ENCODE measurements at places on chromosomes 11 and 22.

DNA sequence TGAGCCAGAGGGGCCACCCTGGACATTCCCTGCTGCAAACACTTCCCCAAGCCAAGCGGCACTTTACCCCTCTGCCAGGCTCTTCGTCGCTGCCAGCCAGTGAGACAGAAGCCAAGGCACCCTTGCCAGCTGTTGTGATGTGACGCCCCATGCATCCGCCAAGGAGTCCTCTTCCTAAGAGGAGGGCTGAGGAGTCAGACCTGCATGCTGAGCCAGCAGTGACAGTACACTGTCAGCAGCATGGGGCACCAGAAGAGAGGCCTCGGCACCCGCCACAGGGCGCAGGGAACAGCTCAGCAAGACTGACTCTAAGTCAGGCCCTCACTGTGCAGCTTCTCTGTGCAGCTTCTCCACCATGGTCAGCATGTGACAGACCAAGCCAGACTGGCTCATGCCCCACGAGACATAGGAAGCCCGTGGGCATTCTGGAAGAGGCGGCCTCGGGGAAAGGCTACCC lies 26.4 kb downstream of the VPS37C start:
- no peak for DNase-seq

DNA sequence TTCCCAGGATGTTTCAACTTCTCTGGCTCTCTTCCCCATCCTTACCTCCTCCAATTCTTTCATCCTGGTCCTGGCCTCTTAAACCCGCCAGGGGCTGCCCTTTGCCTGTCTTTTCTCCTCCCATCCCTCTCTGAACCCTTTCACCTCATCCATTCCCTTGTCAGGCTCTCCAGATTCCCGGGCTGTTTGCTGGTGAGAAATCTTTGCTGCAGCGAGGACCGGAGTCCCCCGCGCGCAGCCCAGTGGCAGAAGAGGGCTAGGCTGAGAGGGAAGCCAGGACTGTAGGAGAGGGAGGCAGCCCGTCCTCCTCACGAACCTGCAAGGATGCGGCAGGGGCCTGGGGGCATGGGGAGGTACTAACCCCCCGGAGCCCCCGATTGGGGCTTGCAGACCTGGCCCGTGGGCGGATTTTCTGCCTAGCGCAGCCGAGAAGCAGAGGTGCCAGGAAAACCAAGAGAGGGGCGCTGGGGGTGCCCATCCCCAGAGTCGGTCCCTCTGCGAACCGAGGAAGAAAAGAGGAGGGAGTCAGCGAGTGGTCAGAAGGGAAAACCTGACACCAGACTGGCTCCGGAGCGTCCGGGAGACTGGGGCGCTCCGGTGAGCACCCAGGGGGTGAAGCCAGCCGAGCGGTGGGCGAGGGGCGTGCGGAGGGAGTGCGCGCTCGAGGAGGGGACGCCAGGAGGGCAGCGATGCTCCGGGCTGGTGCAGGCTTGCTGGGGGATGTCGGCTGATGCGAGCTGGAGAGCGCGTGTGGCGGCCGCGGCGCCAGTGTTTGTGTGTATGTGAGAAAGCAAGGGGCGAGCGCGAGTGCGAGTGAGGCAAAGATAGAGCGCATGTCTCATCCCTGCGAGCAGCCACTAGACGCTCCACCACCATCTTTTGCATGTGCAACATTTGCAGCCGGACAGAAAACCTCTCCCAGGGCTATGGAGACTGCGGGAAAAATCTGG lies at the start of gene GRIA4:
TSS of gene GRIA4 (plus strand) at position 242 of the 950 bp plus-strand sequence. CDS start 925 bp downstream, outside the sequence.
- no peak for DNase-seq

DNA sequence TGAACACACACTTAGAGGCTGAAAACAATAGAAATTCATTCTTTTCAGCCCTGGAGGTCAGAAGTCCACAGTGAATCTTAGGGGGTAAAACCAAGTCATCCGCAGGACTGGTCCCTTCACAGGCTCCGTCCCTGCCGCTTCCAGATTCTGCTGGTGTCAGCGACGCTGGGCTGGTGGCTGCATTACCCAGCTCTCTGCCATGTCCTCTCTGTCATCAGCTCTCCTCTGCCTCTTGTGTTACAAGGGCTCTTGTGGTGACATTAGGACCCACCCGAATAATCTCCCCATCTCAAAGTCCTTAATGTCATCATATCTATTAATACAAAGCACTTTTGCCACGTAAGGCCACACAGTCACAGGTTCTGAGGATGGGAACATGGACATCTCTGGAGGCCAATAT lies 47.7 kb upstream of the ANO1 start:
- no peak for DNase-seq

GRCh38 chr22:43338766-43339345 lies 4.3 kb downstream of the SCUBE1 start:
- no peak for DNase-seq

- DNase-seq: no peak
Observed at GRCh38 chr11:86876716-86877234, 76.4 kb downstream of the PRSS23 start.

GRCh38 chr11:66239511-66239910 lies 28.9 kb upstream of the RAB1B start:
- no peak for DNase-seq

DNA sequence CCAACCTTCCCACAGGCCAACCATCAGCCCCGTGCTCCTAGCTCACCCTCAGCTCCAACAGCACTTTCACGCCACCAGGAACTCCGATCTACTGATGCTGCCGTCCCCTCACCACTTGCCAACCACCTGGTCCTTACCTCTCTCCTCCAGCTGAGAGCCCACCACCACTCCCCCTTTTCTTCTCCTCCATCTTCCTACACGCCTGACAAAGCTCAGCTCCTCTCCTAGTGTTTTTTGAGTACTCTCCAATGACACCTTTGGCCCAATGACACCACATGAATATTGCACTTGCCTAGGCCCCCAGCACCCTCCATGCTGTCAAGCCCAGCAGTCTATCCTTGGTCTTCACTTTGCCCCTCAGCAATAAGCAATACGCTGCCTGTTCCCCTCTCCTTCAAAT lies 30.7 kb downstream of the HIRA start:
- DNase-seq: no peak

- DNase-seq: no peak
Observed at GRCh38 chr11:63404161-63404935, 34.8 kb downstream of the SLC22A9 start.

GRCh38 chr22:41538583-41538982 lies 5.7 kb downstream of the POLR3H start:
- DNase-seq: no peak

DNA sequence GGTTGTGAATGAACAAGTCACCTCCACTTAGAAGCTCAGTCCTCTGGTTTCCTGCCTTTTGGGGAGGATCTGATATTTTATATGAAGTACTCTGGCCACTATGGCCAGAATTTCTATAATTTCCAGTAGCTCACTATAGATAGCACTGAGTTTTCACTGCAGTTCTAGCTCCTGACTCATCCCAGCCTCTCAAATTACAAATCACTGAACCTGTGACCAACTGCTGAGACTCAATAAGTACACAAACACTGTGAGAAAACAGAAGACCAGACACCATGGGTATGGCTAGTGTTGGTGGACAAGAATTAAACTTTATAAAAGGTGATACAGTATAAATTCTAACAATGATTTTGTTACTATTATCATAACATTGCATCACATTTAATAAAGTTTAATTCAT lies 47.1 kb upstream of the UCP3 start:
- no peak for DNase-seq

GRCh38 chr11:73942010-73942409 lies 8.8 kb upstream of the DNAJB13 start:
- no peak for DNase-seq

GRCh38 chr22:46561435-46561905 lies 24.1 kb upstream of the CELSR1 start:
- DNase-seq: no peak

DNA sequence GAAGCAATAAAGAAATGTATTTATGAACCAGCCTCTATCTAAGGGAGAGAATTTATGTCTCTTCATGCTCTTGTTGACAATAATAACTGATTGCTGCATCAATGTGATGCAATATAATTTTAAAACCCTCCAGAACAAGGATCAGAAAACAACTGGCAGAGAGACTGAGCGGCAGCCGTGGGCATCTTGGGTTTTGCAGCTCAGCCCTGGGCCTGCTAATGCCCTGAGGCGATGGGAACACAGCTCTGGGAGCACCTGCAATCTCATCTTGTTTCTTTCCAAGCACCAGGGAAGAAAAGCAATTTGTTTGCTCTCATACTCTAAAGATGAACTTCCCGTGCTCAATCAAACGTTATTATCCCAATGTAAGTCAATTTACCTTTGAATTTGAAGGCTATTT lies 245.7 kb downstream of the ST3GAL4 start:
- DNase-seq: no peak

DNA sequence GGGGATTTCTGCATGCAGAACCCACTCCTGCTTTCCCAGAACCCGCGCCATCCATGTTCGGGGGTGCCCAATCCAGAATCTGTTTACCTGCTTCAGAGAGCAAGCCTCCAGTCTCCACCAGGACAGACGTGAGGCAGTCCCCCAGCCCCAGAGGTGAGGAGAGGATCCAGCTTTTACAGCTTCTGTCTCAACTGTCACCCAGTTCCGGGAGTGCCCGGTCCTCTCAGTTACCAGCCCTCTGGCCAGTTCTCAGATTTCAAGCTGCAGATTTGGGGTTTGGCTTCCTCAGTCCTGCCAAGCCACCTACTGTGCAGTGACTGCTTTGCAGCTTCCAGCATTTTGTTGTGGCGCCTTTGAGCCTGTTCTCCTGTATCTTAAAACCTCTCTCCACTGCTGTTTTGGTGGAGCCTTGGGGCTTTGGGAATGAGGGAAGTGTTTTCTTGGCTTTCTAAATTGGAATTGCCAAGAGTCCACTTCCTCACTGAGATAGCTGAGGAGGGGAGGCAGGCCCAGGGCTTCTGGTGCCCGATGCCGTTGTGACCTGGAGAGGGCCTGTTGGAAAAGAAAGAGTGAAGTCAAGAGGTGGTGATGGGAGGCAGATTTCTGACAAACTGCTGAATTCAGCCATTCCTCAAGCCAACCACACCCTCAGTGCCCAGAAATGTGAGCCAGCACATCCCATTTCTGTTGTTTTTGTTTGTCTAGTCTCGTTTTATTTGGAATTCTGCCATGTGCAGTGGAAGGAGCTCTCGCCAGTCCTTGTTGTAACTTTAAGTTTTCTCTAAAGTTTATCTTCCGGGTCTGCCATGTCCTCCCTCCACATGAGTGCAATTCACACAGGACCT lies 513.4 kb downstream of the TBC1D22A start:
- DNase-seq: no peak

DNA sequence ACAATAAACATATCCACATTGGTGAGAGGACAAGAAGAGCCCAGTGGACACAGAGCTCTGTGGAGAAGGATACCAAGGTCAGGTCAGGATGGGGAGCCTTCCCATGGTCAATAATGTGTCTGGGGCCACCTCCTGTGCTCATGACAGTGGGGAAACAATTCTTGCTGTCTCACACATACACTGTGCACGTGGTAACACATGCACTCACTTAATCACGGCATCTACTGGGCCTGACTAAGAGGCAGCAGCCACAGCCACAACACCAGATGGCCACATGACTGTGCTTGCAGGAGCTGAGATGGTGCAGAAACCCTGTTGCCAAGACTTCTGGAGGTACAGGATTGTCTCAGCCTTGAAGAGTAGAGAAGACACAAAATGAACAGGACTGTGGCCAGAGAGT lies 28.6 kb downstream of the C22orf42 start:
- no peak for DNase-seq

DNA sequence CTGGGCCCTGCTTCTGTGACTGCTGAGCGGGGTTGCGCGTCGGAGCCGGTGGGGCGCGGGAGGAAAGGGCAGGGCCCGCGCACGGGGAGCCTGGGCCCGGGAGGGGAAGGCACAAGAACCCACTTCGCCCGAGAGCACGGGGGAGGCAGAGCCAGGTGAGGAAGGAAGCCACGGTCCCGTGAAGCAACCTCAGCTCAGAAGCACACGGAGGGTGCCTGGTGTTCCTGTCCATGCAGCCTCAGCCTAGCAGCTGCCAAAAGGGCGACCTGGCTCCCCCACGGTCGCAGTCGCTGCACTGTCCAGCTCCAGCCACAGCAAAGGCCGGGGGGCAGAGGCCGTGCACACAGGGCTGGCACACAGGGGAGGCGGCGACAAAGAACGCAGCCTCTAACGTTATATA lies 9.3 kb upstream of the CDC42BPG start:
- no peak for DNase-seq

DNA sequence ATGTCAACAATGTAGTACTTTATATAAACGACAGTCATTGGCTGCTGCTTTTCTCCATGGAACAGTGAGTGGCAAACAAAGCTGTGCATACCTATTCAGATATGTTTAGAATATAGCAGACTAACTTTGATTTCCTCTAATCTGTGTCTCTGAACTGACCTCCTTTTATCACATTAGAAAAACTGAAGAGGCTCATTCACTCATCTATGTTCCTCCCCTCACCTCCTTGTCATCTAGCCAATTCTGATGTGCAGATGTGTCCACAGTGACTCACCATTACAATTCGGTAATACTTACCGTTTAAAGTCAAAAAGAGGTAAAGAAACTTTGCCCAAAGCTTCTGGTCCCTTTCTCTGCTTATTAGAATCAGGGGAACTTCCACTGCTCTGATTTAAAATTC lies 51.5 kb upstream of the RPS13 start:
- no peak for DNase-seq

- DNase-seq: no peak
Observed at GRCh38 chr11:45075519-45075918, 70.9 kb upstream of the PRDM11 start.

DNA sequence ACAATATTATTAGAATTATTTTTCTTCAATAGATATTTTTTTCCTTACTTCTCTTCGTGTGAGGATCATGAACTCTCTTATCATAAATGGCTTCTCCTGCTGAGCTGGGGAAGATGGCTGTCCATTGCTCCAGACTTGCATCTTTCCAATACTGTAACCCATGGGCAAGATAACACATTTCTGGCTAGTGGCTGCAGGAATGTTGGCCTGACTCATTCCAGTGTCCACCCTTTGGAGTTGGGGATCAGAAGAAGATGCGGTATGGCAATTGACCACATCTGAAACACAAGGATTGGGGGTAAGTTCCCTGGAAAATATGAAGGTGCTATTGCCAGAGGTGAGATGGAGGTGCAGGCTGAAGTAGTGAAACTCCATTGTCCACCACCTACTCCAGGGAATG lies 92.8 kb downstream of the FAR1 start:
- DNase-seq: no peak

GRCh38 chr11:119723952-119724325 lies 5.1 kb downstream of the NECTIN1 start:
- no peak for DNase-seq

DNA sequence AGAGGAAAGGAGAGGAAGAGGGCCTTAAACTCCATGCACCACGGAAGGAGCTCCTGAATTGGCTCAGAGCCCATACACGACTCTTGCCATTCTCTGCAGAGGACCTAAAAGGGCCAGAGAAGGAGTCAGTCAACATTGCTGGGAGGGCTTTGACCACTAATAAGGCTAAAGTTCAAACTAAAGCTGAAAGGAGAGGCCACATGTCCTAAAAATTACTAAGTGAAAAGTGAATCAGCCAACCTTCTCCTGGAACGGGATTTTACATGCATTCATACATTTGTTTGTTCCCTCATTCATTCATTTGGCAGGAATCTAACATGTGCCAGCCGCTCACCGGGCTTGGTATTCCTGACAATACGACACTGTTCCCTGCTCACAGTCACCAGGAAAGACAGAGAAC lies 10.5 kb downstream of the CLMP start:
- no peak for DNase-seq
